Prostate gland (tissue), 2 donors: ENCODE measurements at places on chromosomes 3 and 15. TPM values are rescaled to one million over a fixed set of nuclear protein-coding genes. Genes with fewer than 3 reads are reported as not detected.

- DNase-seq: peak; percentile 94
Observed at GRCh38 chr15:31365655-31366127, 39.1 kb downstream of the KLF13 start.

- no peak for DNase-seq
Observed at GRCh38 chr3:140365872-140366697, 311.8 kb upstream of the TRIM42 start.

DNA sequence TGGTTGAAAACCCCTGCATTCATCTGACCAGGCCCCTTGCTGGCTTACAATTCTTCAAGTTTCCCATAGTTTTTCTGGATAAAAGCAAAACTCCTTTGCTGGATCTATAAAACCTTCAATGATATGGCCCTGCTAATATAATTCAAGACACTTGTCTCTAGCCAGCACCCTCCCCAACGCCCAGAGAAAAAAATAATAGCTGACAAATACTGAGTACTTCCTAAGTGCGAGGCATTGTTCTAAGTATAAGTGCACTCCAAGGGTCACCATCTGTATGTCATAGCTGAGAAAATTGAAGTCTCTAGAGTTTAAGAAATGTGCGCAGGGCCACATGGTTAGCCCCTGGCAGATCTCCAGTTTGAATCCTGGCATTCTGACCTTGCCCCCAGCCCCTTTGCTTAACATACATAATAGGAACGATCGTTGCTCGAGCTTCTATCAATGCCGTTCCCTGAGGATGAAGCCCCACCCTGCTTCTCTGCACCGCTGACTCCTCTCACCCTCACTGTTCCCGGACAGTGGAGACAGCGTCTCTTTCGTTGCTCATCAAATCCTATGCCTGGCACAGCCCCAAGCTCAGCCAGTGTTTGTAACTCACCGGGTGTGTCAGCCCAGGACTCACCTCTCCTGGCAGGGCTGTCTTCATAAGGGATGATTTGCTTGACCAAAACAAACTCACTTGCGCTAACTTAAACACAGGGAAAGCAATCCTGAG lies 377.1 kb upstream of the PROK2 start:
- DNase-seq: peak; percentile 73

- no peak for DNase-seq
Observed at GRCh38 chr3:56593455-56594158, 36.6 kb downstream of the CCDC66 start.

DNA sequence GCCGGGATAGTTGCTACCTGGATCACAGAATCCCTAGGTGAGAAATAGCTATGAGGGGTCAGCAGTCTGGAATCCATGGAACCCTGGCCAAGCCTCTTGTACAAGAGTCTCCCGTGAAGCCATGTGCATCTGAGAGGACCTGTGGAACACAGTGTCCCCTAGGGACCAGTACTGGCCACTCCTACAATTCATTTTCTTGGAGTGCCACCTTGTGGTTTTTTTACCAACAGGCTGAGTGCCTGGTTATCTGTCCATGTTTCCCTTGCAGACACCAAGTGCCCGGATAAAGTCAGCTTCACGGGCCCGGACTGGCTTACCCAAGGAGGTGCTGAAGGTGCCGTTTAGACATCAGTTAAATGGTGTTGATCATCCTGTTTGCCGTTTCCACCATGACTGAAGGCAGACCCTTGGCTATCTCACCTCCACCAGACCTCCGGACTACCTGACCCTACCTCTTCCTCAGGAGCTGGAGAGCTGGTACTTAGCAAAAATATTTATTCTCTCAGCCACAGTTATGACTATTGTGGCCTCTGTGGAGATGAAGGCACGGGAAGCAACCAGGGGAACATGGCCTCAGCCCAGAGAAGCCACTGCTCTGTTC lies 93.9 kb downstream of the RBPMS2 start:
- DNase-seq: peak; percentile 60

GRCh38 chr3:157543501-157544035 lies 40.4 kb upstream of the VEPH1 start:
- DNase-seq: no peak

- no peak for DNase-seq
Observed at GRCh38 chr15:33738941-33739664, 229.2 kb upstream of the CHRM5 start.

GRCh38 chr15:83993591-83993990 lies 242.0 kb upstream of the GOLGA6L4 start:
- no peak for DNase-seq

- DNase-seq: peak; percentile 46
Observed at GRCh38 chr3:157136647-157137387, 23.1 kb downstream of the CCNL1 start.

- no peak for DNase-seq
Observed at GRCh38 chr3:12353796-12354525, 65.1 kb downstream of the PPARG start.

- DNase-seq: no peak
Observed at GRCh38 chr15:56460071-56460470, 4.9 kb downstream of the MNS1 start.

DNA sequence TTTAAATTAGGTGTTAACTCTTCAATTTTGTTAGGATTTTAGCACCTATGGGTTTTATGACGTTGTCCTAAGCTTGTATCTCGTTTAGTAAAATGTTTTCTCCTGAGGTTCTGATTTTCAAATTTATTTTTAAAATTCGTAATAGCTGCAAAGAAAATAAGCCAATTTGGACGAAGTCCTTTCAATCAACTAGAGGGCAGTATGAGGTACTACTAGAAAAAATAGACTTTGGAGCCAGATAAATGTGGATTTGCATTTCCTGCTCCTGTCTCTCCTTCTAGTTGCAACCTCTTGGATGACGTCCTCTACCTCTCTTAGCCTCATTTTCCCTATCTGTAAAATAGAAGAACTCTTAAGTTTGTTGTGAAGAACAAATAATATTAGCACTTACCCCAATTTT lies 81.1 kb downstream of the SLTM start:
- no peak for DNase-seq

GRCh38 chr15:97566961-97567360 lies 393.5 kb upstream of the ARRDC4 start:
- no peak for DNase-seq

DNA sequence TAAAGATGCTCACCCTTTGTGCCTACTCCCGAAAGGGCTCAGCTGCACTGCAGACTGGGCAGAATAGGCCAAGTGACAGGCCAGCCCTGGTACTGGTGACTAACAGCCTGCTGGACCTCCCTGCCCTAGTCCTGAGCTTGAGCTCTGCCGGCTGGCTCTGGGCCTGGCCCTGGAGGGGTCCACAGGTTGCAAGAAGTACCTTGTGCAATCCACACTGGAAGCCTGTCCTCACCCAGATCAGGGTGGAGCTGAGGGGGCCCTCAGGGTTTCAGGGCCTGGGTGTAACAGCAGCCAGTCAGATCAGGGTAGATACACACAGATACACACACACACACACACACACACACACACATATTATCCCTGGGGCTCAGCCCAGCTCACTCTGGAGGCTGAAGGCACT lies 27.3 kb upstream of the PLA2G4D start:
- no peak for DNase-seq

DNA sequence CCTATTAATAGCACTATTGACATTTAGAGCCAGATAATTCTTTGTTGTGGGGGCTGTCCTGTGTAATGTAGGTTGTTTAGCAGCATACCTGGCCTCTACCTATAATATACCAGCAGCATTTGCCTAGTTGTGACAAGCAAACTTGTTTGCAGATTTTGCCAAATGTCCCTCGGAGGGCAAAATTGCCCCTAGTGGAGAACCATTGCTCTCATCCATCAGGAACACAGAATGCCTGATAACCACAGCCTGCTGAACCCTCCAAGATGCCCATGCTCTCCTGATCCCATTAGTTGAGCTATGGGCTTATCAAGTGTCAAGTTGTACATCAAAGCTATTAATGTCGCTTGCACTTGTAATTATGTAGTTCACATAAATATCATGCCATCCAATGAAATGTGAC lies 15.0 kb upstream of the KBTBD8 start:
- DNase-seq: no peak

GRCh38 chr3:184180165-184180564 lies 5.5 kb downstream of the AP2M1 start:
- no peak for DNase-seq

GRCh38 chr3:42823351-42823750 lies 14.1 kb downstream of the ACKR2 start:
- peak; percentile 67 for DNase-seq

GRCh38 chr15:99616773-99617342 lies 51.1 kb downstream of the MEF2A start:
- DNase-seq: no peak

GRCh38 chr3:13069495-13069894 lies 3.7 kb downstream of the IQSEC1 start:
- no peak for DNase-seq

GRCh38 chr3:181739628-181740027 lies 27.9 kb downstream of the SOX2 start:
- no peak for DNase-seq

- no peak for DNase-seq
Observed at GRCh38 chr3:123819949-123820348, 64.2 kb downstream of the MYLK start.

DNA sequence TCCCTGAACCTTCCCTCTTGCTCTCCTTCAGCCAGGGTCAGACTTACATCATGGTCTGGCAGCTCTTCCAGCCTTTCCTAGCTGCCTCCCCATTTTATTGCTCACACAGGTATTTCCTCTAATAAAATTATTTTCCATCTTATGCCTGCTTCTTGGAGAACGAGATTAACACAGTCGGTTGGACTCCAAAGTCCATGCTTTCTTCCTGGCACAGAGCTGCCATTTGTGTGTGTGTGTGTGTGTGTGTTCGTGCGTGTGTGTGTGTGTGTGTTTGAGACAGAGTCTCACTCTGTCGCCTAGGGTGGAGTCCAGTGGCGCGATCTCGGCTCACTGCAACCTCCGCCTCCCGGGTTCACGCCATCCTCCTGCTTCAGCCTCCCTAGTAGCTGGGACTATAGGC lies 15.5 kb downstream of the FSD2 start:
- no peak for DNase-seq

GRCh38 chr15:33968224-33968623 lies at the start of gene CHRM5:
Gene CHRM5 (plus strand): TSS chr15:33968497. CDS start chr15:34062718, 94,221 bp downstream.
- no peak for DNase-seq

DNA sequence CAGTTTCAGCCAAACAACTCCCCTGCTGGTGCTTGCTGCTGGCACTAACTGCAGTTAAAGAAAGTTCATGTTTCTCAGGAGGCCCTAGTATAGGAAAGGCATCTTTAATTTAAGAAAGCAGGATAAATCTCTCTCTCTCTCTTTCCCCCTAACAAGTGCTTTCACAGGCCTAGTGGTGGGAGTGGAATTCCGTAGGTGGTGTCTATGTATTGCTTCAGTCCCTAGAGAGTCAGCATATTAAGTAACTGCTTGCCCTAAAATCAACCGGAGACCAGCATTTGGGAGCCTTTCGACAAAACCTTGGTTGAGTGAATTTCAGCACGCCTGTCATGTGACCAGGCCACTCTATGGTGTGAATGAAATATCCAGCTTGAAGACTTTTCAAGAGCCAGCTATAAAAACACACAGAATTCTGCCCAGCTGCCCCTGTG lies 169.2 kb upstream of the TGFBR2 start:
- no peak for DNase-seq

The HYAL1 gene
- 2.0 TPM for total RNA-seq

The RAB11A gene
- 178 TPM for total RNA-seq

The ECE2 gene
- not detected for total RNA-seq

The MAGEL2 gene
- total RNA-seq: 3.1 TPM

The U2SURP gene
- 59.4 TPM for total RNA-seq

The ZBTB47 gene
- total RNA-seq: 38.0 TPM
